ENCODE measurements at places on chromosomes 1 and 21. TPM values are rescaled to one million over a fixed set of nuclear protein-coding genes. Genes with fewer than 3 reads are reported as not detected.

- no peak for DNase-seq
These were observed 18.0 kb downstream of the CRYBG2 start for GRCh38 chr1:26335774-26336476.

DNA sequence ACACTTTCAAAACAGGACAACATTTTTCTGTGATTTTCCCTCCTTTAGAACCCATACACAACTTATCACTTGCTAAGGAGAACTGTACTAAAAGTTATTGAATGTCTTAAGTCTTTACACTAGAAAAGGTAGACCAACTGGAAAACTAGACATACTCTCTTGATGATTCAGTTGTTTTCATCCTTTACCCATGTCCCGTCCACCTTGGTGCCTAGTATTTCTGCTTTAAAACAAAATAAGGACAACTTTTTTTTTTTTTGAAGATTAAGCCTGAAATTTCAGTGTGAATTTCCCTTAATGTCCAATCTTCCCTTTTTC, 4.5 kb downstream of the CDKN2C start:
- DNase-seq = no peak

- DNase-seq = no peak
These were observed 40.8 kb upstream of the MPZL1 start for GRCh38 chr1:167681024-167681423.

DNA sequence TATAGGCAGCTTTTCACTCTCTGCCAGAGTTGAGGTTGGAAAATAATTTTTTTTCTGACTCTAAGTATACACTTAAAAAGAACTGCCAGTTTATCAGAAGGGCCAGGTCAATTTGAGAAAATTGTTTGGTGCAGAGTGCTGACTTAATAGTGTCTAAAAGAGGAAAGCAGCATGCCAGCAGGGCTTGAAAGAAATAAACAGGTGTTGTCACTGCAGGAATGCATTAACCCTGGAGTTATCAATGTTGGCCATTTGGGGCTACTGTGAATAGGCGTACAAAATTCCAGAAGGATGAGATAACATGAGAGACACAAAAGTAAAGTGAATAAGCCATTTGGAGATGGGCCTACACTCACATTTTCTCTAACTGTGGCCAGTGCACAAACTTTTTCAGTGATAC, 220.6 kb upstream of the PLD5 start:
- DNase-seq = no peak

DNA sequence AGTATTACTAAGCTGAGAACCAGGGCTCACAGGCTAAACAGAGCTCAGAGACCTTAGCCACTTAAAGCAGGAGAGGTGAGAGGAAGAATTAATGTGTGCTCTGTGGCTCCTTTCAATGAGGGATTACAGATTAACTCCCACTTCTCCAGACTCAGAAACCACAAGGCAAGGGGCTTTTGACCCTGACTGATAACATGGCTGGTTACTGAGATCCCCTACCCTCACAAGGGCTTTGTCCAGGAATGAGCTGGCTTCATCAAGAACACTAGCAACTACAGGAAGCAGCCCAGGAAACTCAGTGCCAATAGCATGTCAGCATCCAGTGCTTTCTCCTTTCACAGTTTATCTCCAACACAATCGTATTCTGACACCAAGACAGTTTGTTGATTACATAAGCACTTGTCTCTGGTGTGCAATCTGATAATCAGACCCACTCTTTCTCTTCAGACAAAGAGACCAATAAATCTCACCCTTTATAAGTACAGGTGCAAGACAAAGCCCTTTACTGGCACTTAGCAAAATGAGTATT, 38.8 kb downstream of the ERI3 start:
- DNase-seq = no peak

DNA sequence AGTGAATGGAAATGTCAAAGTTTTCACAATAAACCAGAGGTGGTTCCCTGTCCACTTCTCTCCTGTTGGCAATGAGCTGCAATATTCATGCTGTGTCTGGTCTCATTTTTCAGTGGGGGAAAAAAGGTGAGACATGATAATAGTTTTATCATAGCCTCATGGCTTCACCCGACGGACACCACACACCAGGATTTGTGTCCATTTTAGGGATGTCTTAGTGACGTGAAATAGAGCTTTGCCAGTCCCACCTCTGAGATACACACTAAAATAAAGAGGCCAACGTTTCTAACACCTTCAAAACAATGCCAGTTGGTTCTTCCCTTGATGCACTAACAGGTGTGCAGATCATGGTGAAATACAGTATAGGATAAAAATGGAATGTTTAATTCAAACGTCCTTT, 91.5 kb upstream of the TLR5 start:
- no peak for DNase-seq

DNA sequence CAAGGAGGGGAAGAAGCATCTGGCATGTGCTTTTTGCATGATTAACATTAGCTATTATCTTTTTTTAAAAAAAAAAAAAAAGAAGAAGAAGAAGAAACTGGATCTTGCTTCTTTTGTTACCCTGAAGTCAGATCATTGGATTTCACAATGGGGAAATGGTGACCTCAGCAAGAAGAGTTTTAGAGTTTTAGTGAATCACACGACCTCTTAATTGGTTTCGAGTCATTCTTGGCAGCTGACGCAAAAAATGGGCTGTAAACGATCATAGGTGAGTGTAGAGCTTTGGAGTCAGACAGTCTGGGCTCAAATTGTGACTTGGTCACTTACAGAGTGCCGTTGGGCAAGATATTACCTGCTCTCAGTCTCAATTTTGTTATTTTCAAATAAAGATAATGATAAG, 33.3 kb upstream of the PGBD5 start:
- no peak for DNase-seq

DNA sequence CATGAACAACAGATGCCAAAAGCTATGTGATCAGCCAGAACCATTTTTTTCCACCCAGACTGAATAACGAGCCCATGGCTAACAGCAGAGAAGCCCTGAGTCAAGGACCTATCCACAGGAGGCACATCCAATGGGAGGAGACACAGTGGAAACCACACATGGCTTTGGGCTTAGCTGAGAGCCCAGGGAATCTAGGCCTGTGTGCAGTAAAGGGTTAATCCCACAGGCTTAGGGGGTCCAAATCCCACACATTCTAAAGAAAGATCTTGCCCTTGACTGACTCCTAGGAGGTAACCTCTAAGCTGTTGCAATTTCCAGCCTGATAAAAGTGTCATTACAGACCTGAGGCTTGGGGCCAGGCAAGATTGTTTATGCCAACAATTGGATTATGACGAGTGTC, 194.5 kb downstream of the DSCAM start:
- DNase-seq = no peak

- peak; percentile 14 for DNase-seq
These were observed 24.1 kb downstream of the CHI3L2 start for GRCh38 chr1:111251570-111251969.

GRCh38 chr1:155978325-155978972, at the start of gene ARHGEF2:
Gene ARHGEF2 (minus strand): TSS chr1:155978547. CDS start chr1:155978427, 120 bp downstream.
- peak; percentile 84 for DNase-seq

GRCh38 chr21:27545754-27546349, 579.0 kb upstream of the ADAMTS5 start:
- no peak for DNase-seq

- no peak for DNase-seq
These were observed 98.5 kb upstream of the CTTNBP2NL start for GRCh38 chr1:112297536-112297935.

DNA sequence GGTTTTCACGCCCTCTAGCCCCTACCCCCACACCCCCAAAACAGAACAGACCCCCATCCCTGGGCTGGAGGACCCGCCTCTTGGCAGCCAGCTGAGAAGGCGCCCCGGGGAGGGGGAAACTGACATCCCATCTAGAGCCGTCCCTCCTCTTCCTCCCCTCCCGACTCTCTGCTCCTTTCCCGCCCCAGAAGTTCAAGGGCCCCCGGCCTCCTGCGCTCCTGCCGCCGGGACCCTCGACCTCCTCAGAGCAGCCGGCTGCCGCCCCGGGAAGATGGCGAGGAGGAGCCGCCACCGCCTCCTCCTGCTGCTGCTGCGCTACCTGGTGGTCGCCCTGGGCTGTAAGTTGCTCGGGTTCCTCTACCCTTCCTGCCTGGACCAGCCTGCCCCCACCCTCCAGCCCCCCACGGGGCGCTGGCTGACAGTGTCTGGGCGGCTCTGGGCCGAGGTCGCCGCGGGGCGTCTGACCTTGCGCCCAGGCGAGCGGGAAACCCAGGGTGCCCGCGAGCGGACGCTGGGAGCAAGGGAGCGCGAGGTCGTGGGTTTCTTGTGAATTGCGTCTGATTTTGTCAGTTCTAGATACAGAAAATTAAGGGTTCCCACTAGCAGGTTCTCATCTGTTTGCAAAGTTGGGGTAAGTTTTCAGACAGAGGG, 618 bp downstream of the JAM2 start:
- peak; percentile 26 for DNase-seq

DNA sequence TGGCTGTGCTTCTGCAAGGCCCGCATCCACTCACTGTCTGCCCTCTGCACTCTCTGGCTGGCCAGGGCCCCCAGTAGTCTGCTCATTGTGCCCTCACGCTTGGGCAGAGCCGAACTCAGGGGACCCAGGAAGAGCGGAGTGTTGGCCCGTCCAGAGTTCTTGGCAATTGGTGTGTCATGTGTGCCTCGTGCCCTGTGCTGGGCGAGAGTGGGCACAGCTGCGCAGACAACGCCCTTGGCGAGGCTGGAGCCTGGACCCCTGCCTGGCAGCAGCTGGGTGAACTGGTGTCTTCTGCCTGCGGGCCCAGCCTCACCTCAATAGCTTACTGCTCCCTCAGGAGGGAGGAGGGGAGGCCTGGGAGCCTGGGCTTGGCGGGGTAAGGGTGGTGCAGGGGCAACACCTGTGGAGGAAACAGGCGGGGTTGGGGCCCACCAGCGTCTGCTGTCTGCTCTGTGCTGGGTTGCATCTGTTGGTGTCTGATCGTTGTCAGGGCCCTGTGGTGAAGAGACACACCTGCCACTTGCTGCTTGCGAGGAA, 2.1 kb downstream of the GUK1 start:
- peak; percentile 22 for DNase-seq

GRCh38 chr21:31545036-31545435, 114.5 kb upstream of the SOD1 start:
- DNase-seq = no peak

DNA sequence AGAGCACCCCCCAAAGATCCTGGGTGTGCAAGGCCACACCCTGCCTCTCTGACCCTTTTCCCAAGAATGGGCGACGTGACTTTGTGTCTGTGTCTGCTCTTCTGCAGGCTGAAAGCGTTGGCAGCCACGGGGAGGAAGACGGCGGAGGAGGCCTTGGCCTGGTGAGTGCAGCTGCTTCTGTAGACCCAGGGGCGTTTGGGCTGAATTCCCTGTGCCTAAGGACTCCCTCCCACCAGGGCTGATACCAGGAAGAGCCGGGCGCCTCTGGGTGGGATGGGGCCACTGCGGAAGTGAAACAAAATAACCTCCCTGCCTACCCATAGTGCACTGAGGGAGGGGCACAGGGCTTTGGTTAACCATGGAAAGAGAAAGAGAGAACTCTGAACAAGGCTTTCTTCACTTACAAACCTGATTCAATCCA, 2.5 kb downstream of the UBASH3A start:
- DNase-seq = peak; percentile 78

DNA sequence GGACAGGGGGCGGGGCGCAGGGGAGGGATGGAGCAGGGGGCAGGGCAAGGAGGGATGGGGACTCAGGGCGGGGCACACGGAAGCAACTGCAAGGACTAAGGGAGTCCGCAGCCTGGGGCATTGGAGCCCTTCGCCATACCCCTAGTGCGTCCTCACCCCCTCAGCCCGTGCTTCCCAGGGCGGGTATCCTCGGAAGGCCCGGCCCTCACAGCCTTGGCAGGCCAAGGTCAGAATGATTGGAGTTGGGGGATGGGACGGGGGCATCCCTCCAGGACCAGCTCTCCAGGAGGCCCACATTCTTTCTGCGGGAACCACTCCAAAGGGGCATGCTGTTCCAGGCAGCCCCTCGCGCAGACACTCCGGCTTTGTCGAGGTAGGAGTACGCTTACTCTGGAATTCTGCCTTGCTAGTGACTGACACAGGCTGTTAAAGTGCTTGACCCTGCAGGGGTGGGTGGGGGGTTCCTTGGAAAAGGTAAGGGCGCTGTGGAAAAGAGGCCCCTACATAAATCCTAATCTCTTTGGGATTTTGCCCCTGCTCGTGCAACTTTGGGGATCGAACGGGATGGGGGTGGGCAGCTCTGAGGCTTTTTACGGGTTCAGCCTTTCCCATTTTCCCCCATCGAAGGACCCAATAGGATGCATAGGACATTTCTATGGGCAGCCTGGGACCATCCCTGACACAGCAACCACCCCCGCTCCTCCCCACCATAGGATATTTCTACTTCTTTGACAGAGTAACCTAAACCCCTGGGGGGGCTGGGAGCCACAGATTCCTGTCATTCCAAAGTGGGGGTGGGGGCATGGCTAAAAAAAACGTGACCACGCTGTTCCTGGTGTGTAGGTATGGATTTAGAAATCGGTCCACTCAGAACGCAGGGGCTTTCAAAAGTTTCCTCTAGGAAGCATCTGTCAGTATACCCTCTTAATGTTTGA, 738 bp upstream of the TRIM11 start:
- no peak for DNase-seq

DNA sequence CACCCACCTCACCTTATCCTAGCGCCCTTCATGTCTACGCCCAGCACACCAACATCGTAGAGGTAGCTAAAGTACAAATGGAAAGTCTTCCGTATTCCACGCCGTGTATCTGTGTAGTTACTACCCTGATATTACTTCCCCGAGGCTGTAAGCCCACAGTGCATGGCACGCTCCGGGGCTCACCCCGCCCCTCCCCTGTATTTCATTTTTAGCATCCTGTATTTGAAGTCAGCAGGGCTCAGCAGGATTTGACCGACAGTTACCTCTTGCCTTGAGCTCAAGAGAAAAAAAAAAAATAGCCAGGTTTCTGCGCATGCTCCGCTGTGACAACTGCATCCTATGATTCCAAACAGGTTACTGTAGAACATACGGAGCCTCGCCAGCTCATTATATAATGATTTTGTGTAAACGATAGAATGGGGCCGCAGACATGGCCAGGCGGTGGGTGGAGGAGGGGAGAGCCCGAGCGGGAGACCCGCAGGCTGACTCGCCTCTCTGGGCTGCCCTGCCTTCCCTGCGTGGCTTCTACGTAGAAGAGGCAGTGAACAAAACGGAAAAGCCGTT, 1.3 kb downstream of the ABCG1 start:
- DNase-seq = peak; percentile 85

- no peak for DNase-seq
These were observed 89.9 kb upstream of the JAK1 start for GRCh38 chr1:65056234-65056633.

DNA sequence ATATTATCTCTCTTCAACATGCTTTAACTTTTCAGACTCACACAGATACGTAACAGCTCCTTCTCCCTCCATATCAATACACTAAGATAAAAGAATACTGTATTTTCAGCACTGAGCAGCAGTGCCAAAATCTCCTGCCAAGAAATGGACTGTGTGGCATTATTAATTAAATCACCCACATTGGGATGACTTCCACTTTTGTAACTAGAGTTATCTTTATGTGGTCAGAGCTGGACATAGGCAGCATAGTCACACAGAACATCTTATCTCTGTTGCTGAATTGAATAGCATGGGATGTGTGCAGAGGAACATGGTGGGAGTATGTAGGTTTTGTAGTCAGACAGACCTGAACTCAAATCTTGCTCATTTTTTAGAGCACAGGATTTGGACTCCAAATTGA, 41.4 kb upstream of the CACYBP start:
- DNase-seq = no peak

The FTCD gene
- total RNA-seq = not detected

The ANKRD35 gene
- 0.42 TPM for total RNA-seq

The AMPD1 gene
- not detected for total RNA-seq

The HUNK gene
- total RNA-seq = 0.17 TPM

The SLC2A5 gene
- not detected for total RNA-seq

The ITGB2 gene
- total RNA-seq = 500 TPM

The VASH2 gene
- 0.12 TPM for total RNA-seq

The CTSK gene
- 5.8 TPM for total RNA-seq

The PADI1 gene
- not detected for total RNA-seq

The SLAMF8 gene
- total RNA-seq = 0.47 TPM

The PM20D1 gene
- 1.0 TPM for total RNA-seq

The FCAMR gene
- total RNA-seq = not detected

The SPEN gene
- 65.2 TPM for total RNA-seq
